WERI-Rb-1 (cell line): ENCODE measurements at places on chromosomes 2 and 18.

GRCh38 chr2:127623388-127624319 lies 22.3 kb upstream of the GPR17 start:
- no peak for DNase-seq

DNA sequence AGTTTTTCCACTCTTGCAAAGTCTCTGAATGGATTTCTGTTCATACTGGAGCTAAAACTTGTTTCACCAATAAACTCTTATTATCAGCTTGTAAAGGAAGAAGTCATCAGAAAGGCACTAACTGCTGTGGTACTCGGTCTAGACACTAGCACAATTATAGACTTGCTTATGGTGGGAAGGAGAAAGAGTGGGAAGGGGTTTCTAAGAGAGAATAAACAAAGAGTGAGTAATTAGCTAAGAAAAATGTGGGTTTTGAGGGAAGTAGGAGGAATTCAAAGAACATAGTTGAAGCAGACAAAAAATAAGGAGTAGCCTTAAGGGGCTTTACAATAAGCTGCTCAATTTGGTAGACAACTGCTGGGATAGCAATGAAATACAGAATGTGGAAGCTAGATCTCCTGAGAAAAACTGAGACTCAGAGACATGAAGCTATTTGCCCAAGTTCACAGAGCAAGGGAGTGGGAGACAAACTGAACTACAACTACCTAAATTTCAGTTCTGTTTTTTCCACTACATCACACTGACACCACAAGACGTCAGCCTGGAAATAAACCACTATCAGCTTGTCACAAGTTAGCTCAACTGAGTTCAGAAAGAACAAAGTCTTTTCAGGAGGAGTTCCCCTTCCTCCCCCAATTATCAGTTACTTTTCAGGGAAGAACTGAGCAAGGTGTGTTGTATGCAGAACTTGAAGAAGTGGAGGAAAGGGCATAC lies 59.7 kb downstream of the MAP4K3 start:
- no peak for DNase-seq

- DNase-seq, result no peak
Observed at GRCh38 chr2:234459401-234460009, 37.4 kb downstream of the ARL4C start.

DNA sequence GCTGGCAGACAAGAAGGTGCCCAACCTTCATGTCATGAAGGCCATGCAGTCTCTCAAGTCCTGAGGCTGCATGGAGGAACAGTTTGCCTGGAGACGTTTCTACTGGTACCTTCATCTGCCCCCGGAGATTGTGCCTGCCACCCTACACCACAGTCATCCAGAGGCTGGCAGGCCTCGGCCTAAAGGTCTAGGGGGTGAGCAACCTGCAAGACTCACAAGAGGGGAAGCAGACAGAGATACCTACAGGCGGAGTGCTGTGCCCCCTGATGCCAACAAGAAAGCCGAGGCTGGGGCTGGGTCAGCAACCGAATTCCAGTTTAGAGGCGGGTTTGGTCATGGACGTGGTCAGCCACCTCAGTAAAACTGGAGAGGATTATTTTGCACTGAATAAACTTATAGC lies 12.0 kb upstream of the SERTAD2 start:
- no peak for DNase-seq

DNA sequence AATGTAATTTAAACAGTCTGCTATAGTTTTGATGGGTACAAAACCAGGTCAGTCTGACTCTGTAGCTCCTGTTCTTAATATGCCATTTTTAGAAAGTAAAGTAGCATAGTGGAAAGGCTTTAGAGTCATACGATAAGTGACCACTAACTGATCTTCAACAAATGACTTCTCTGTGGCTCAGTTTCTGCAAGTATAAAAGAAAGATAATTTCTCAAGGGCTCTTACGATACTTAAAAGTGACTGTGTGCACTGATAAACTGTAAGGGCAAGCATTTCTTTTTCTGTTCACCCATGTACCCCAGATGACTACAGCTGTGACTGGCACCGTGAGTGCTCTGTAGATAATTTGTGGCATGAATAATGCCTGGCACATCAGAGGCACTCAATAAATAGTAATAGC lies 178.7 kb downstream of the LCLAT1 start:
- no peak for DNase-seq

DNA sequence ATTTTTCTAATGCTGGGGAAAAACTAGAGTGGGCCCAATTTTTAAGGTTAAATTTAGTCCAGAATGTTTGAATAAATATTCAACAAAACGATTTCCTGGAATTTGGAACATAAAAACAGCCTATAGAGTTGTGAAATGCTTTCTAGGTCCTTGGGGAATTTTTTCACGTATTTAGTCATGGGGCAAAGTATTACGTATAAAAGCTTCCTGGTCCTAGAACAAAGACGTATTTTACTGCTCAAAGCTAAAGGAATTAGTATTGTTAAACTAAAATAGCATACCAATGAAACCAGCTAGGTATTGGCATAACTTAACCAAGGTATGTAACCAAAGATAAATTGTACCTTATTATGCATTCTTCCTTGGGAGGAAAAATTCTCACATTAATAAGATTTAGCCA lies 1.6 kb downstream of the SESTD1 start:
- DNase-seq, result no peak

- no peak for DNase-seq
Observed at GRCh38 chr2:150778828-150779227, 291.4 kb upstream of the RND3 start.
